ENCODE measurements at places on chromosomes 6 and 20.

- DNase-seq, result no peak
Observed at GRCh38 chr20:10185741-10186558, 32.7 kb upstream of the SNAP25 start.

- no peak for DNase-seq
Observed at GRCh38 chr6:32370505-32370904, 1.2 kb downstream of the TSBP1 start.

- peak; percentile 72 for DNase-seq
Observed at GRCh38 chr6:37517411-37517812, 17.7 kb upstream of the CCDC167 start.

DNA sequence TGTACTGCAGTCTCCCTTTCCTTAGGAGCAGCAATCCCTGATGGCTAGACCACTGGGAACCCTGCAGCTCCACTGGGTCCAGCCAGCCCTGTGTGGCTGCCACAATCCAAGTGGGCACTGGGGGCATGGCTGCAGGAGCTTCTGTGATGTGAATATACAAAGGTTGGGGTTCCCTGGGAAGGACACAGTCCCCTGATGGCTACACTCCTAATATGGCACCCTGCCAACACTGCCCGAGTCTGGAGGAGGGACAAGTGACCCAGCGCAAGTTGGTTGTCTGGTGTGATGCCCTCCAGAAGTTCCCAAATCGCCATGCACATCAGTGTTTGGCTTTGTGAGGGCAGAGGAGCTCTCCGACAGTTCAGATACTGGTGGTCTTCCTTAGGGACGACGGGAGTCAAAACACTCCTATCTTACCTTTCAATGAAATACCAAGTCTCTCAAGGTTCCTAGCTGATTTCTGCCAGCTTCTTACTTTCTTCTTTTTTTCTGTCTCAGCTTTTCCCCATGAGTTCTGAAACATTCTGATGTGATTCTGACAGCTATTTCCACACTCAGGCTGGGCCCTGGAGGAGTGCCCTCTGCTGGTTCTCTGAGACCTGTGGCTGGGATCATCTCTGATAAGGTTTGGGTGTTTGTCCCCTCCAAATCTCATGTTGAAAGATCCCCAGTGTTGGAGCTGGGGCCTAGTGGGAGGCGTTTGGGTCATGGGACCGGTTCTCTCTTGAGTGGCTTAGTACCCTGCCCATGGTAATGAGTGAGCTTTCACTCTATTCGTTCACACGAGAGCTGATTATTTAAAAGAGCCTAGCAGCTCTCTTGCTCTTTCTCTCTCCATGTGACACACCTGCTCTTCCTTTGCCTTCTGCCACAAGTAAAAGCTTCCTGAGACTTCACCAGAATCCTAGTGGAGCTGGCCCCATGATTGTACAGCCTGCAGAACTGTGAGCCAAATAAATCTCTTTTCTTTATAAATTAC is 15.5 kb upstream of the ZFP57 start:
- DNase-seq, result no peak

DNA sequence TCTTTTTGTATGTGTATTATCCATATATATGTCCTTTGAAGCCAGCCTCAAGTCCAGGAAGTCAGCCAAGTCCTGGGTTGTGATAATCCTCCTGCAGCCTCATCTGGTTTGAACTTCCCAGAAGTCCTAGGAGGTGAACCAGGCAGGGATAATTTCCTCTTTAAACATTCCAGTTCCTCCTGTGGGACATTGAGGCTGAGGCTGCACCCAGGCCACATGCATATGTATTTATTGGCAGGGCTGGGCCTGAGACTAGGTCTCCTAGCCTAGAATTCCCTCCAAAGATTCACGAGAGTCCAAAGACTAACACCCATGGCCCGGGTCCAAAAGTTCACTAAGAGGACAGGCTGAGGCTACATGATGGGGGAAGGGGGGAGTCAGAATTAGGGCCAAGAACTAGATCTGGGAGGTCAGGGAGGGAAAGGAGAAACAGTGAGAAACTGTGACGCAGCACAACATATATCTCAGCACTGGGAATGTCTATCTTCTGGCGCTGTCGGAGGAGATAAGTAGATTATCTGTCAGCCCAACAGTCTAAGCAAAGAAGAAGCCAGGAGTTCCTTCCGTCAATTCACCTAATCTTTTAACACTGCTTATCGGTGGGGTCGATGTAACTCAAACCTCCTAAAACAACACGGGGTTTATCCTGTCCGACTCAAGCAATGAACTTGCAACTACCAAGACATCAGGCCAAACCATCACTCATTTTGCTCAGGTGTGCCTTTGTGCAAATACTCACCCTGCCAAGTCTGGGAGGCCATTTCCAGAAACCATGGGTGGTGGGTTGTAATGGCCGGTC is 43.3 kb downstream of the SNX5 start:
- DNase-seq, result no peak

DNA sequence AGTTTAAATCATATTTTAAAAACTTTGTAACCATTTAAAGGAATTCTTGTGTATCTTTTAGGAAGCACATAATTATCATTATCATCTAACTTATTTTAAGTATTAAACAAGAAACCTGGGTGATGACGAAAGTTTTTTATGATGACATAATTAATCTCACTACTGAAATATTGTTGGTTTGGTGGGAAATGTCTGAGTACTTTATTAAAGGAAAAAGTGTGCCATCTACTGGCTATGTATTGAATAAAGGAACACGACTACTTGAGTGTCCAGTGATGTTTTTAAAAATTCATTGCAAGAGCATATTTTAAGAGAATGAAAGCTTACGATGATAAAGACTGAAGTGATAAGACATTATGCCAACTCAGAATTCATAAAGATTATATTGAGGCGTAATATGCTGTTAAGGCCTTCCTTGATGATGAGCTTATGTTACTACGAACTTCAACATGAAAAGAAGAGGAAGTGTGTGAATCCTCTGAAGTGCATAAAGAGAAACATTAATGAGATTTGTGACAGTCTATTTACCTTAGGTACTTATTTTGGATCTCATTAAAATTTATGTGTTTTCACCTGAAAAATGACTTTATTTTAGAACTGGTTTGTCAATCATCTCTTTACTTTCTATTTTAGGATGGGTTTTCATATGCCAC is 12.0 kb upstream of the TRMT11 start:
- no peak for DNase-seq

Measured in activated naive CD8-positive, alpha-beta T cell treated with anti-CD3 and anti-CD28 coated beads, Interleukin-2, amount 50 U/mL, for 24 hours (primary cell).